ENCODE measurements at places on chromosomes 7 and 10.

- DNase-seq, result no peak
Observed at GRCh38 chr7:36203071-36203790, 50.2 kb downstream of the EEPD1 start.

DNA sequence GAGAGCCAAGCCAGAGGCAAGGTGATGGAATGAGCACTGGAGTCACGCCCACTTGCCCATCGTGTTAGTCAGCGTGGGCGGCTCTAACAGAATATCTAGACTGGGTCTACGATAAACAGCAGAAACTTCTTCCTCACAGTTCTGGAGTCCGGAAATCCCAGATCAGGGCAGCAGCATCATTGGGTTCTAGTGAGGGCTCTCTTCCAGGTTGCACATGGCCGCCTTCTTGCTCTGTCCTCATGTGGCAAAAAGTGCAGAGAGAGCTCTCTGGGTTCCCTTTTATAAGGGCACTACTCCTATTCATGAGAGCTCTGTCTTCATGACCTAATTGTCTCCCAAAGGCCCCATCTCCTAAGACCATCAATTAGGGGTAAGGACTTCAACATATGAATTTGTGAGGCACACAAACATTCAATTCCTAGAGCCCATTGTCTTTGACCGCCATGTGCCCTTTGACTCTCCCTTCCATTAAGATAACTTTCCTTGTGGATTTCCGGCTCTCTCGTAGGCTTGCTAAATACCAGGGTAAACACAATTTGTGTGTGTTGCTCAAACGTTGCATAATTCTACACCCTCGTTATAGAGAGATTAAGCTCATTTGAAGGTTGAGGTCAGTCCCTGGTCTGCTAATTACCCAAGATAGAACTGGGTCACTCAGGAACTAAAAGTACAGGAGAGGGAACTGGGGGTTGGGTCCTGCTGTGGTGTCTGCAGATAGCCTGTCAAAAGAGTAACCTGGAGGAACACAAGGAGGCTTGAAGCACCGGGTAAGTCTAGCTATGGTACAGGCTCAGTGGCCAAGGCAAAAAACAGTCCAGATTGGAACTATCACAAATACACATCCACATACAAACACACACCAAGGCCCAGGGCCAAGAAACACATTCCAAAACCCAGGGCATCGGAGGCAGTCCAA lies 28.7 kb upstream of the USP6NL start:
- DNase-seq, result no peak

DNA sequence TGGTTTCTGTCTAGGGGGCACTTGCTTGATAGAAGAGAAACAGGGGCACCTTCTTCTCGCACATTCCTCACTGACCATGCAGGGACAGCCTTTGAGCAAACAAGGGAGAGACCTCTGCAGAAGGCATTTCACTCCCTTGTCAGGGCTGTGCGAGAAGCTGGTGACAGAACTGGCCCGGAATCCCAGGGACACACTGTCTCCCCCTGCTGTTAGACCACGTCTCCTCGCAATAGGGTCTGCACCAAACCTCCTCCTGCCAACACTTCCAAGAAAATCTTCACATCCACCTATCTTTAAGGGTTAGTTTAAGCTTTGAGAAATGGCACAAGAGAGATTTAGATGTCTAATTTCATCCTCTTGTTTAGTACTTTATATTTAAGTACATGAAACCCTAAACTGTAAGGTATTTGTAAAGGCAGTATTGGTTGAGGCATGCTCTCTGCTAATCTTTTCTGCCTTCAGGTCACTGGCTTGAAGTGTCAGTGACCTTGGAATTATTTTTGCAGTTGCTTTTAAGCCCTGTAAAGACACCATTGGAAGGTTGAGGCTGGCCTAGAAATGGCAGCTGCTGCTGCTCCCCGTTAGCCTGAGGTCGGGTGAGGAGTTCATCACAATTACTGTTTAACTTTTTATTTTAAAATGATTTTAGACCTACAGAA lies 37.0 kb downstream of the RBM20 start:
- DNase-seq, result no peak

GRCh38 chr7:134847851-134848588 lies 68.6 kb downstream of the CALD1 start:
- no peak for DNase-seq

DNA sequence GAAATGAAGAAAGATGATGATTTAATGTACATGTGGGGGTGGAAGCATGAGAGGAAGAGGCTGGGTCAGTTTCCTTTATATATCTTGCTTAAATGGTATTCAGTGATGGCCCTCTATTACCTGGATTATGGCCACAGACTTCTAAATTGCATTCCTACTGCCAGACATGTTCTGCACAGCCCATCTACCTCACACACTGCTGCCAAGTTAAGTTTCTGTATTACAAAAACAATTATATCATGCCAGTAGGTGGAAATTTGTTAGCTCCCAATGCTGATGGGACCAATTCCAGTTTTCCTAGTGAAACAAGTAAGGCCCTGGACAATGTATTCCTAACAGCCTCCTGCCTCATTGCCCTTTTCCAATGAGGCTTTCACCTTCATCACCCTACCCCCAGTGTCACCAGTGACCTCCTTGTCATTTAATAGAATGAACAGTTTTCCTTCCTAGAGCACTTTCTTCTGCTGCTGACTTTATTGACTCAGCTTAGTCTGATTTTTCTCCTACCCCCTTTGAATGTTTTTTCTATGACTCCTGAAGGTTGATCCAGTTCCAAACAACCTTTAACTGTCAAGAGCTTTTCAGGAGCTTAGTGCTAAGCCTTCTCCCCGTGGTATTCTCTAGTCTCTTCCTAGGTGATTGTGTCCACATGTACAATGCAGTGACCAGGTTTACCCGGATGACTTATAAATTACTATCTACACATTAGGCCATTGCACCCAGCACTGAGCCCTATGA lies 316.6 kb upstream of the ANKRD30A start:
- DNase-seq, result no peak

GRCh38 chr10:71771204-71771603 lies 2.1 kb downstream of the VSIR start:
- no peak for DNase-seq

DNA sequence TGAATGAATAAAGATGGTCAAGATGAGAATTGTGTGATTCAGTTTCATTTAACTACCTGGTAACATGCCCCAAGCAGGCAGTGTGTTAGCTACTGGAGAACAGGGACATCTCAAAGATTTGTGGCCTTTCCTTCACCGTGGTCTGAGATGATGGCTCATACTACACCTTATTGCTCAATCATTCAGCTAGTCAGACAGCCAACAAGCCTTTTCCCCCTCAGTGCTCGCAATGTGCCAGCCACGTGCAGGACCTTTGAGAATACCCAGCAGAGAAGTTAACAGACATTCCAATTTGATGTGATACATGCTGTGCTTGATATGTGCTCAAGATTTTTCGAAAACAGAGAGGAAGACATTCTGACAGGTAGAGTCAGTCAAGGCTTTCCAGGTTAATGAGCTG lies 562.8 kb downstream of the SUGCT start:
- no peak for DNase-seq

- no peak for DNase-seq
Observed at GRCh38 chr7:104883248-104883717, 130.7 kb upstream of the KMT2E start.

GRCh38 chr10:52801947-52802346 lies 29.4 kb upstream of the MBL2 start:
- no peak for DNase-seq

DNA sequence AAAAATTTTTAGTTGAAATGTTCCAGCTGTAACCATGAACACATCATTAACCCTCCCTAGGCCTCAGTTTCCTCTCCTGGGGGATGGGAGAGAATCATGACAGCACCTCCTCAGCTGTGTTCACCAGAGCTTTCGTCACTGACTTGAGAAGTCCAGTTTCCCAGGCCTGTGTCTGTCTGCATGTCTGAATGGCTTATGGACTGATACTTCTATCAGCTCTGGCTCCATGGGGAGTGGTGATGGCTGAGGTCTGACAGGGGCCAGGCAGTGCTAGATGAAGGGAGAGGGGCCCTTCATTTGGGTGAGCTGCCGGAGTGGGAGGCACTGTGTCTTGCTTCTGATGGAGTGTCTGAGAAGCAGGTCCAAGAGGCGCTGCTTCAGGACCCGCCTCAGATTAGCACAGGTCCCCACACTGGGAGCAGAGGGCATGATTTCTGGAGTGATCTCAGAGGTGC lies 192.9 kb downstream of the PTPN20 start:
- no peak for DNase-seq

DNA sequence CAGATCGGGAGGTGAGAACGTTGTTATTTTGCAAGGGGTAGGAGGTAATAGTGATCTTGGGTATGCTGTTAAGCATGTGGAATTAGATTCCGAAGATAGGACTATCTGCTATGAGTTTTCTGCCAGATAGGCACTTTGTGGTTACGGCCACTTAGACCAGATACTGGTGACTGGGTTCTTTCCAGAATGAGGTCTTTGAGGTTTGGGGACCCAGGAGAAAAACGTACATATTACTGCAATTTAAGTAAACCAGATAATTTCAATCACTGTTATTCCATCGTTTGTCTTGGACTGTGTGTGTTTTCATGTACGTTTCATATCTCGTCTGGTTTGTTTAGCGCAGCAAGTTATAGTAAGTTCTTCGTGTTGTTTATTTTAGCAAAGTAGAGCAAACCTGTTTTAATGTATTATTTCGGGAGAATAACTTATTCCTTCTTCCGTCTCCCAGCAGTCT lies 312 bp downstream of the ARL4A start:
- DNase-seq, result no peak

GRCh38 chr7:114759347-114760062 lies 162.4 kb upstream of the MDFIC start:
- DNase-seq, result no peak

- DNase-seq, result no peak
Observed at GRCh38 chr10:110373059-110373458, 68.3 kb upstream of the SMNDC1 start.

DNA sequence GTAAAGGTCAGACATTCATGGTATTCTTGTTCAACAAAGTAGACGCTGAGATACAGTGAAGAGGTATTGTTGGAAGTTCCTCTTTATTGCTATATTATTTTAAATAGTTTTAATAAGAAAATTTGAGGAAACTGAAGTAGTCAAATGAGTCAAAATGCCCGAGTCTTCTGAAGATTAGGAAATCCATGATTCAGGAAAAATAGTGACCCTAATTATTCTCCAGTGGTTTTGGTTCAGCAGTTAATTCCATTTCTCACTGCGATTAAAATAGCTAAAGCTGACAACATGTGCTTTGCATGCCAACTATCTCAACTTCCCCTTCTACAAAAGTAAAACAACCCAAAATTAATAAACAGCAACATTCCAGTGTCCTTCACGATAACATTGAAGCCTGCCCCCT lies 32.7 kb upstream of the PFKP start:
- no peak for DNase-seq

GRCh38 chr10:99329554-99330346 lies 594 bp downstream of the CNNM1 start:
- no peak for DNase-seq

- no peak for DNase-seq
Observed at GRCh38 chr10:11462071-11462470, 149.4 kb downstream of the USP6NL start.

DNA sequence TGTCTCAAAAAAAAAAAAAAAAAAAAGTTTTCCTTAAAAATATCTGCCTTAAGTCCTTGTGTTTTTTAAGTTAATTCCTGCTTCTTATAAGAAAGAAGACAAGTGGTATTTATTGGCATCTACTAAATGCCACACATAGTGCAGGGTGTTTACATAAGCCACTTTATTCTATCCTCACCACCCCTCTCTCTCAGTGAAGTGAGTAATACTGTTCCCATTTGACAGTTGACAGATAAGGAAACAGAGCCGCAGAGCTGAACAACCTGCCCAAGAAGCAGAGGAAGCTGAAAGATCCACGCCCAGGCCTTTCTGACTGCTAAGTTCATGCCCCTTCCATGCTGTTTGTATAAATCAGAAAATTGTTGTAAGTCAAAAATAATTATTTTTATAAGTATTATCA lies 54.1 kb downstream of the ABLIM1 start:
- DNase-seq, result no peak

Data from activated CD4-positive, alpha-beta T cell treated with anti-CD3 and anti-CD28 coated beads for 1 hour (primary cell).